Motor neuron (in vitro differentiated cells): ENCODE measurements at places on chromosomes 4 and X.

- peak; percentile 50 for ATAC-seq
Measured at GRCh38 chrX:68146054-68146453, 287.2 kb downstream of the OPHN1 start.

GRCh38 chr4:125770814-125771398, 456.2 kb downstream of the FAT4 start:
- ATAC-seq: no peak

GRCh38 chr4:88674979-88675378, 22.6 kb downstream of the NAP1L5 start:
- peak; percentile 75 for ATAC-seq

DNA sequence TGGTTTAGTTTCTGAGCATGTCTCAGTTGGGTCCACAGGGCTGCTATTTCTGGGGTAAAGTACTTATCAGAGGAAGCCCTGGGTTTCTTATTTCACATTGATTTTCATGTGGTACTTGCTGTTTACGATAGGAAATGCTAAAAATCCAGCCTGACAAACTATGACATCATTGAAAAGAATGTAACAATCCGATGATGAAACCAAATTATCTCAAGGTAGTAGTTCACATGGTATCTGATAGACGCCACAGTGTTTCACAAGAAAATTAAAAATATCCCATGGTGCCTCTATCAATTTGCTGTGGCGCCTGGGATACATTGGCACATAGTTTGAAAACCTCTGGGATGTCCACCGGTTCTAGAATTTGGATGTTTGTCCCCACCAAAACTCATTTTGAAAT, 418.9 kb upstream of the RPS6KA3 start:
- ATAC-seq: no peak
